Activated gamma-delta T cell (primary cell): ENCODE measurements at places on chromosomes 1 and 21.

- DNase-seq: no peak
These were observed 22.6 kb downstream of the CASP9 start for GRCh38 chr1:15501208-15502032.

GRCh38 chr1:55717111-55717510 lies 501.9 kb upstream of the USP24 start:
- DNase-seq: no peak

DNA sequence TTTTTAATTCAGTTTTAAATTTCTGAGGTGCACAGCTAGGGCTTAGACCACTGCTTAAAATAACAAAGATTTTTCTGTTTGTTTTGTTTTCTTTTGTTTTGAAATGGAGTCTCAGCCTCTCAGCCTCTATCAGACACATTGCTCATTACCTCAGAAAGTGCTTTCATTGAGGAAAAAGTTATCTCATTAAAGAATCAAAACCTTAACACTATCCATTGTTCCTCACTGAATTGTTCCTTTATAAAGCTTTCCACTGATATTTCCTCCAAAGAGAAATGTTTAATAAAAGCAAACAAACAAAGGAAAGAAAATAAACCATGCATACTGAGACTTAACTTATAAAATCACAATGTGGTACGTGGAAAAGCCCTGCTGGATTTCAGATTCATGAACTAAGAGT lies 63.8 kb downstream of the SIPA1L2 start:
- DNase-seq: no peak

- no peak for DNase-seq
These were observed 255.1 kb downstream of the PTPRC start for GRCh38 chr1:198893763-198894444.

GRCh38 chr1:32684167-32684811 lies 18.3 kb downstream of the SYNC start:
- DNase-seq: no peak

DNA sequence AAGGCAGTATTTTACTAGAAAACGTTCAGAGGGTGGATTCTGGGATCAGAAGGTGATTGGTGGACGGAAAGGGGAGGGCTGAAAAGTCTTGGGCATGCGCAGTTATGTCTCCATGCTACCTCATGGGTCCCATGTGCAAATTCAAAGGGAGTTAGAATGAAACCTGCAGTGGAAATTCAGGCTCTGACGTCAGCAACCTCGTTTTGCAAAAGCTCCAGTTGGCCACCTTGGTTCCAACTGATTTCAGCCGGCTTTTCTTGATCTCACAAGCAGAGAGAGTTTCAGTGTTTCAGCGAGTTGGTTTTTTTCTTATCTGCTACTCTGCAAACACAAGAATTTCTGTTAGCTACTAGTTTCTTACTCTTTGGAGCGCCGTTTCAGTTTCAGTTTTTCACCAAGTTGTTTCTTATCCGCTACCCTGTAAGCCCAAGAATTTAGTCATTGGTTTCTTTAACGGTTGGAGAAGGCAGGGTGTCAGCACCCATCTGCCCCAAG lies 69.8 kb upstream of the PGBD5 start:
- DNase-seq: no peak

- DNase-seq: no peak
These were observed 1173.8 kb upstream of the TMPRSS15 start for GRCh38 chr21:19577381-19577780.

GRCh38 chr1:112637254-112638109 lies 17.9 kb downstream of the CAPZA1 start:
- DNase-seq: no peak

- no peak for DNase-seq
These were observed 251.6 kb downstream of the AKT3 start for GRCh38 chr1:243598433-243598832.

DNA sequence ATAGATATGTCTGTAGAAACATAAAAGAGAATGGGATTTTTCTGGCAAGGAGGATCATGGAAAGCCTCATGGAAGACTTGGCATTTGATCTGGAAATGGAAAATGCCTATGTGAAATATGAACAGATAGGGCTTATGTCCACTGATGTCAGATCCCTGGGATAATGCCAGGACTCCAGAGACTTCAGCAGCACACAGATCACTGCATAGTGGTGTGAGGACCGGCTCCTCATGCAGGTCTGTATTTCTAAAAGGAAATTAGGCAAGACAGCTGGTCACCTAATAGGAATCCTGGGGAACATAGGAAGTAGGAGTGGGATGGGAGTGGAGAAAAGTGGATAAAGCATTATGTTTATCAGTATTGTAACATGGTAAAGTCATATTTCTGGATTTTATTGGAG lies 56.8 kb upstream of the IPO9 start:
- DNase-seq: no peak

DNA sequence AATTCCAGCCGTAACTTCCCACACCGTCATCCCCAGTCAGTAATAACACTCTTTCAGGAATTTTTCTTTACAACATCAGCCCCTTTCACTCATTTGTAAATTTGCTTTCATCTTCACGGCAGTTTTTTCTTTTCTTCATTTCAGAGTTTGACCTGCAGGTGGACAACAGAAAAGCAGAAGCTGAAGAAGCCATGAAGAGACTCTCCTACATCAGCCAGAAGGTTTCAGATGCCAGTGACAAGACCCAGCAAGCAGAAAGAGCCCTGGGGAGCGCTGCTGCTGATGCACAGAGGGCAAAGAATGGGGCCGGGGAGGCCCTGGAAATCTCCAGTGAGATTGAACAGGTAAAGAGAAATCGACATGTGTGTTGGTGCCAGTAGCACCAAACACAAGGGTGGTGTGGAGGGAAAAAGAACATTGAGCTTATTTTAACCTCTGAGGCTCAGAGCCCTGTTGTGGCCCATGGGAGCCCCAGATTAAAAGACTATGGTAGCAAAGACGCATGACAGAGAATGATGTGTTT lies 53.2 kb downstream of the LAMC2 start:
- no peak for DNase-seq

- no peak for DNase-seq
These were observed 8.3 kb upstream of the PRKCZ start for GRCh38 chr1:2041887-2042286.

DNA sequence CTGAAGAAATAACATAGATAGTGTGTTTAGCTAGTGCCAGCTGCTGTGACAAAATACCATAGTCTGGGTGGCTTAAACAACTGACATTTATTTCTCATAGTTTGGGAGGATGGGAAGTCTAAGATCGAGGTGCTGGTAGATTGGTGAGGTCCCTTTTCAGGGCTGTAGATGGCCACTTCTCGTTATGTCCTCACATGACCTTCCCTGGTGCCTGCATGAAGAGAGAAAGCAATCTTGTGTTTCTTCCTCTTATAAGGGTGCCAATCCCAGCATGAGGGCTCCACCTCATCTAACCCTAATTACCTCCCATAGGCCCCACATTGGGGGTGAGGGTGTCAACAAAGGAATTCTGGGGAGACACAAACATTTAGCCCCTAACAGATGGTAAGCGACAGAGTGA lies 9.3 kb downstream of the MTARC2 start:
- no peak for DNase-seq

GRCh38 chr1:212946872-212947271 lies 3.5 kb upstream of the VASH2 start:
- DNase-seq: no peak

GRCh38 chr1:230210326-230210980 lies 143.4 kb downstream of the GALNT2 start:
- DNase-seq: no peak
